ENCODE measurements at places on chromosomes 13 and 19.
A peak's percentile ranks its signal among the peaks of the same experiment; 100 is the strongest.

DNA sequence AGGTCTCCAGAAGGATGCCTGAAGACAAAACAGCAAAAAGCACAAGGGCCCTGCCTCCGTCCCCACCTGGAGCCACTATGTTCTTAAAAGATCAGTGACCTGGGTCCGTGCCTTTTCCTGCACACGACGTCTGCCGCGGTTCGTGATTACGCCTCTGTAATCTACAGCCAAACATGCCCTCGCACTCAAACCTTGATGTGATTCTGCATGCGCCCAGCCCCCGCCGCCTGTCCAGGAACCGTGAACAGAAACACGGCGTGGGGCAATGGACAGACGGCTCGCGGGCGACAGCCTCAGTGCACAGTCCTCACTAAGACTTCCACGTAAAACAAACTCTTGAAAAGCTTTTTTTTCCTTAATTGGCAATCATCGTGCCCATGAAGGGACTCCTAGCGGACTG is 15.5 kb downstream of the C13orf46 start:
- no peak for DNase-seq

- no peak for DNase-seq
These were observed 1373.7 kb downstream of the PCDH9 start for GRCh38 chr13:65856431-65856830.

DNA sequence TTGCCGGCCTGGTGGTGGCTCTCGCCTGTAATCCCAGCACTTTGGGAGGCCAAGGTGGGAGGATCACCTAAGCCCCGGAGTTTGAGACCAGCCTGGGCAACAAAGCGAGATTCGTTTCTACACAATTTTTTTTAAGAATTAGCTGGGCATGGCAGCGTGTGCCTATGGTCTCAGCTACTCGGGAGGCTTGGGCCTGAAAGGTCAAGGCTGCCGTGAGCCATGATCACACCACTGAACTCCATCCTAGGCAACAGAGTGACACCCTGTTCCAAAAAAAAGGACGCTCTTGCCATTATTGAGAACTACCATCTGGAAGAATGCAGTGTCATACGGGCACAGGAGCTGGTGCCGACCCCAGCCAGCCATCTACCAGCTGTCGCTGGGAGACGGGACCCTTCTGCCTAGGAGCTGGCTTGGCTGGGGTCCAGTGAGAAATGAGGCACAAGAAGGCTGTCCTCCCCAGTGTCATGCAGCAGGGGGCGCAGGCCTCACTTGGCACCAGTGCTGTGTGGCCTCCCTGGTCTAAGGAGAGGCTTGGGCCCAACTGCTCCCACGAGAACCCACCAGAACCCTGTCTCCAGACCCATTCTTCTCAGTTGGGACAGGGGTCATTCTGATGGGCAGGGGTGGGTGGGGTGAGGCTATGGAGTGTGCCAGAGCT is 12.2 kb upstream of the RELB start:
- DNase-seq = peak; percentile 35

- DNase-seq = no peak
These were observed 9.8 kb downstream of the CLEC4M start for GRCh38 chr19:7772752-7773291.

DNA sequence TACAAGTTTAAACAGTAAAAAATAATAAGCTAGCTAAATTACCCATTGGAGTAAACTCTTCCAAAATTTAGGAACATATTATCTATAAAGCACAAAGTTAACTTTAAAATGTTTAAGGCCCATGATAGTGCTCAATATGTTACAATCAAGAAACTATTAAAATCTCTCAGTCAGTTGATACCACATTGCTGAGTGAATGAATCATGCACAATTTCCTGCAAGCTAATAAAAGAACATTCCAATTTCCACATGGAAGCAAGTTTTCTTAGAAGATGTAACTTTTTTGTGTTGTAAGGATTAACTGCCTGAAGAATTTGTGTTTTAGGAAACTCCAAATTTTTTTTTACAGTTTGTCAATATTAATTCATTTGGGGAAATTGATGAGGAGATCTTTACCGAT is 666.6 kb downstream of the SLITRK1 start:
- no peak for DNase-seq

- no peak for DNase-seq
These were observed 48.4 kb downstream of the SERP2 start for GRCh38 chr13:44421853-44422525.

GRCh38 chr13:48233889-48234488 is 983 bp downstream of the ITM2B start:
- DNase-seq = no peak

DNA sequence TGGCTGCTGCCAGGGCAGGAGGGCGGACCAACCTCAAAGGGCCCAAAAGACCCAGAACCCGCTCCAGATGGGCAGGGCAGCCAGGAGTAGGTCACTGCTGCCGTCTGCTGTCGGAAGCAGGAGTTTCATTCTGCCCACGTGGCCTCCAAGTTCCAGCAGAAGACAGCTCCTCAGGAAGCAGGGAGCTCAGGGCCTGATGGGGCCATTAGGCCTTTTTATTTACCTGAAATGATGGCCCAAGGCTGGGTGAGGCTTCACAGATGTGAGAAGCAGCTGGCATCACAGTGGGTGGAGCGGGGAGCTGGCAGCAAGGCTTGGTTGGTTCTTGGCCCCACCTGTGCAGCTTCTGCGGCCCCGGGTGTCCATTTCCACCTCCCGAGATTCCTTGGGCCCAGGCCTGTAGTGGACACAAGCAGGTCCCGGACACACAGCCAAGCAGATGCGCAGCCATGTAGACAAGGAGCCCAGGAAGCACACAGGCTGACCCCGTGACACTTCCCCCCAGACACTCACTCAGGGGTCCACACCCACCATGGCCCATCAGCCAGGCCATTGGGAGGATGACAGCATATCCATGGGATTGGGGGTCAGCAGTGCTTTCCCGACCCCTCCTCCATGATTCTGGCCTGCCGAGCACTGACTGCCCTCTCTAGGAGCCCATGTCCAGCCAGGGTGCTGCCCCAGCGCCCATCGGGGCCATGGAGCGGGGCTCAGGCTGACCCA is 26.4 kb downstream of the C13orf46 start:
- no peak for DNase-seq

- DNase-seq = no peak
These were observed 6.7 kb downstream of the ZNF865 start for GRCh38 chr19:55611983-55612645.

- DNase-seq = no peak
These were observed 66.1 kb downstream of the AKAP11 start for GRCh38 chr13:42337808-42338600.

- no peak for DNase-seq
These were observed 133.8 kb downstream of the MRPL57 start for GRCh38 chr13:21310220-21310619.

DNA sequence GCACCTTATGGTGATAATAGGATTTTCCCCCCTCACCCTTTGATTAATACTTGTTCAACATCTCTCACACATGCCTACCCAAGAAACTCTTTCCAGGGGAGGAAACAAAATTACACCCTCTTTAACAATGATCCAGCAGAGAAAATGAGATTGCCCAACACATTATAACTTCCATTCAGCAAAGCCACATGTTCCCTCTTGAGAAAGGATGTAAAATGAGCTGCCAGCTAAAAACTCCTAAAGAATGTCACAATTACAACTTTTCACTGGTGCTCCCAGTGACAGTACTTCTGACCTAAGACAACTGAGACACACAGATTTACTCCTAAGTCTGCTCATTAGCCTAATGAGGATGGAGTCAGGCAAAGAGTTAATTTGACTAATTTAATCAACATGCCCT is 621.4 kb downstream of the DIAPH3 start:
- DNase-seq = no peak

GRCh38 chr13:65530688-65531087 is 1699.4 kb downstream of the PCDH9 start:
- no peak for DNase-seq

GRCh38 chr13:89455741-89456140 is 1784.6 kb downstream of the SLITRK5 start:
- no peak for DNase-seq

GRCh38 chr13:82569581-82569980 is 1312.7 kb downstream of the SLITRK1 start:
- DNase-seq = no peak

DNA sequence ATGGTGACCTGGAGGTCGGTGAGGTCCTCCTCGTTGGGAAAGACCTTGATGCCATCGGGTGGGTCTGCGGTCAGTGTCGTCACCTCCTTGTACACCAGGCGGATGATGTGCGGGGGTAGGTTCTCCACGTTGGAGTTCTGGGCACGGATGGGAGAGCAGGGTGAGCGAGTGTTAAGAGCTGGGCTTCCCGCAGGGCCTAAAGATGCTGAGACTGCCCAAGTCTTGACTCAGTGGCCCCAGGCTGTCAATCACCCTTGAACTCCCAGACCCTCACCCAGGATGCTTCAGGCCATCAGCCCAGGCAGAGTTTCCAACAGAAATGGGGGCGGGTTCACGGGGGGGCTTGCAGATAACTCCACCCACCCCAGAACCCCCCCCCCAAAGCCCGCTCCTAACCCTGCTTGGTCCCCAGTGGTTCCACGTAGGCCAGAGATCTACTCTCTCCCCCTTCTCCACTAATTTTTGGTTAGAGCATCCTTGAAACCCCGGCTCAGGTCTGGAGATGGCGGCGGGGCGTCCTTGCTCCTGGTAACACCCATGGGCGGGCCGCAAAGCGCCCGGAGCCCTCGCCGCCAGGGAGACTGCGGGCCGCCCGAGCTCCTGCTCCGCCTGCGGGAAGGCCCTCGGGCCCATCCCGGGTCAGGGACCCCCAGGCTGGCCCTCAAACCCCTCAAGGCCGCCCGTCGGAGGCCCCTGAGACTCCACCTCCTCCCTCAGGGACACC is 600 bp downstream of the UBE2S start:
- DNase-seq = no peak

DNA sequence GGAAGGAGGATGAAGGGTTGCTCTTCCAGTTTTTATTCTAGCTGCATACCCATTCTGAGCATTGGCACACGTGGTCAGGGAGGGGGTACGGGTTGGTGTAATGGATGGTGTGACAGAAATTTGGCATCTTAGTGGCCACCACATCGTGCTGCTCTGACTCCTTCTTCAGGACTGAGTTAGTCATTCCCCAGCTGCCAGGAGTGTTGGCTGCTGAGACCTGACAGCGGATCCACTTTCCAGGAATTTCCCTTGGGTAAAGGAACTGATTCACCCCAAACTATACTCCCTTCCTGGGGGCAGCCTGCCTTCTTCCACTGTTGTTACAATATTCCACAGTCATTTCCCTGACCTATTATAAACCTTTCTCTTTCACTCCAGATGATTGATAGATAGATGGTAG is 595.5 kb upstream of the KLHL1 start:
- DNase-seq = no peak

DNA sequence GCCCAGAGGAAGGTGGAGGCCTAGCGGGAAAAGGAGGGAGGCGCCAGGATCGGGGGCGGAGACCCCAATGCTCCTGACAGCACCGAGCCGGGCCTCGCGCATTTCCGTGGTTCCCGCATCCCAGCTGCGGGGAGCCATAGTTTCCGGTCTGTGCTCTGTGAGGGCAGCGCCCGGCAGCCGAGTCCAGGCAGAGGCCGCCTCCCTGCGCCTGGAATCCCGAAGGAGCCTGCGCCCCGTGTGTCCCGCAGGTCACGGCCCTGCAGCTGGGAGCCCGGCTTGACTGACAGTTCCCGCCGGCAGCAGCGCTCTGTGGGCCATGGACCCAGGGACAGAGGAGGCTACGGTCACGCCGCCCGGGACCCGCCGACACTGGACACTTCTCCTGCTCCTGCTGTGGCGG is 74.6 kb upstream of the C13orf46 start:
- no peak for DNase-seq

DNA sequence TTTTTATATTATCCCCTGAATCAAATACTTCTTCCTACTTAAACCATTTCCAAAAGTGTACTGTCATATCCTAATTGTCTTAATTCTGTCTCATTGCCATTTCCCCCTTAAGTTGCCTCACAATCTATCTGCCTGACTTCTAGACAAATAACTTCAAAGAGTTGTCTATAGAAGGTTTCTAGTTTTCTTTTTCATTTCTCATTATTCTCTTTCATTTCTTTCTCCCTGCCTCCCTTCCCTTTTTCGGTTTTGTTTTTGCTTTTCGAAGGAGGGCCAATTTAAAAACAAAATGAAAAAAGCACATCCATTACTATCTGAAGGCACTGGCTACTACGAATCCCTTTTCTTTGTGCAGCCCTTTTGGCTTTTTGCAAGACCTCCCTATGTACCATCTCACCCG is 367.2 kb downstream of the DNAJC15 start:
- no peak for DNase-seq

- DNase-seq = no peak
These were observed 286.7 kb upstream of the SLITRK6 start for GRCh38 chr13:86085890-86086289.

GRCh38 chr13:110097013-110097412 is 209.9 kb downstream of the COL4A1 start:
- no peak for DNase-seq

GRCh38 chr19:14459703-14460102 is 15.5 kb downstream of the PTGER1 start:
- DNase-seq = no peak

GRCh38 chr13:21256891-21257290 is 80.4 kb downstream of the MRPL57 start:
- no peak for DNase-seq

GRCh38 chr13:97976610-97977521 is 23.4 kb downstream of the IPO5 start:
- DNase-seq = no peak

DNA sequence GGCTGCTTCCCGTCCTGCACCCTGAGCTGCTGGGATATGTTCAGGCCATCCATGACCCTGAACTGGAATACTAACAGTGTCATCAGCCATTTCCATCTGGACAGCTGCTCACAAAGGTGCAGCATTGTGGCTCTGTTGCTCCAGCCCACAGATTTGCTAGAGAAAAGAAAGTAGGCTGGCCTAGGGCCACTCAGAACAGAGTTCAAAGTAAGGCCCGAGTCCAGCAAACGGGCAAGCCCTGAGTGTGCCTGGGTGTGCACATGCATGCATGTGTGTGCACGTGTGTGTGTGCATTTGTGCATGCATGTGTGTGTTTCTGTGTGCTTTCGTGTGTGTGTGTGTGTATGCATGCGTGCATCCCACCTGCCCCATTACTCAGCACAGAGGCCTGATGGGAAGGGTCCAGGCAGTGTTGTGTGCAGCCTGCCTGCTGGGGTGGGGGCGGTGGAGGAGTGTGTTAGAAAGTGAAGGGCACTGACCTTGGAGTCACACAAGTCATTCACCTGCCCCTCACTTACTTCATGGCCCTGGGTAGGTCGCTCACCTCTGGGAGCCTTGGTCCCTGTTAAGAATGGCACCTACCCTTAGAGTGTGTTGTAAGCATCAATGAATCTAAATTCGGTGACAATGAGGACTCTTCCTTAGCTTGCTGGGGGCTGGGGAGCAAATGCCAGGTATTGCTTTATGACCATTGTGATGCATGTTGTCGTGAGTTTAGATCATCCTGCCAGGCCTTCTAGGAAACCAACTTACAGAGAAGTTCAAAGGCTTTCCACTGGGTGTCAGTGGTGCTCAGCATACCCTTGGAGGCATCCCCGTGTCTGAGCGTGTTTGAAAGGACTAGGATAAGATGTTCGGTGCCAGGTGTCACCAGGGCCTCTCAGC is 53.2 kb downstream of the GPR12 start:
- DNase-seq = no peak

DNA sequence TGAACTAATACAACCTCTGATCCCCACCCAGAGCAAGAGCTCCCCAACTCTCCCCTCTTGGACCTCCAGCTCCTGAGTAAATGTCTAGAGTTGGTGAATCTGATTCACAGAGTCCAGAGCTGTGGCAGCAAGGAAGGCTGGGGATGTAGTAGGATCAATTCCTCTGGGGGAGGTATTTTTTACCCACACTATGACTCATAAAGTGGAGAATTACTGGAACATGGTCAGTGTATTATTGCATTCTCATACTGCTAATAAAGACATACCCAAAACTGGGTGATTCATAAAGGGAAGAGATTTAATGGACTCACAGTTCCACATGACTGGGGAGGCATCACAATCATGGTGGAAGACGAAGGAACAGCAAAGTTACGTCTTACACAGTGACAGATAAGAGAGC is 496.7 kb downstream of the EFNB2 start:
- no peak for DNase-seq

All from thymus (tissue), 14 donors.